ENCODE measurements at places on chromosomes 11 and 22. TPM values are rescaled to one million over a fixed set of nuclear protein-coding genes. Genes with fewer than 3 reads are reported as not detected.
A peak's percentile ranks its signal among the peaks of the same experiment; 100 is the strongest.

CRYBB2 gene
- total RNA-seq, result not detected

OR52A5 gene
- not detected for total RNA-seq

FIBIN gene
- not detected for total RNA-seq

GRIA4 gene
- total RNA-seq, result not detected

TMEM151A gene
- not detected for total RNA-seq

BIK gene
- total RNA-seq, result 0.20 TPM

- H3K4me1 ChIP-seq, result peaks cover 12% of the 10 kb centered on the region
- DNase-seq, result no peak
- H3K36me3 ChIP-seq, result no peaks in the 10 kb centered on the region
- no peak overlapping the region for H3K4me3 ChIP-seq
- no peak overlapping the region for H3K27ac ChIP-seq
Observed at GRCh38 chr11:17765356-17766072, 30.9 kb downstream of the KCNC1 start.

GRCh38 chr22:19527861-19528417 is 3.7 kb upstream of the CLDN5 start:
- no peak overlapping the region for H3K4me3 ChIP-seq
- peaks cover 35% of the 10 kb centered on the region for H3K4me1 ChIP-seq
- DNase-seq, result peak; percentile 45
- H3K36me3 ChIP-seq, result no peaks in the 10 kb centered on the region

GRCh38 chr11:128357073-128357472 is 230.3 kb downstream of the ETS1 start:
- no peak overlapping the region for H3K4me3 ChIP-seq
- no peaks in the 10 kb centered on the region for H3K4me1 ChIP-seq
- H3K36me3 ChIP-seq, result no peaks in the 10 kb centered on the region
- H3K27me3 ChIP-seq, result no peaks in the 10 kb centered on the region

- DNase-seq, result no peak
- no peaks in the 10 kb centered on the region for H3K27me3 ChIP-seq
- H3K27ac ChIP-seq, result no peak overlapping the region
- no peak overlapping the region for H3K4me3 ChIP-seq
- no peaks in the 10 kb centered on the region for H3K36me3 ChIP-seq
Observed at GRCh38 chr11:131760091-131761061, 390.0 kb downstream of the NTM start.

GRCh38 chr11:106621484-106621883 is 396.8 kb downstream of the GUCY1A2 start:
- DNase-seq, result no peak
- H3K4me3 ChIP-seq, result no peak overlapping the region
- H3K27me3 ChIP-seq, result no peaks in the 10 kb centered on the region
- H3K4me1 ChIP-seq, result no peaks in the 10 kb centered on the region

DNA sequence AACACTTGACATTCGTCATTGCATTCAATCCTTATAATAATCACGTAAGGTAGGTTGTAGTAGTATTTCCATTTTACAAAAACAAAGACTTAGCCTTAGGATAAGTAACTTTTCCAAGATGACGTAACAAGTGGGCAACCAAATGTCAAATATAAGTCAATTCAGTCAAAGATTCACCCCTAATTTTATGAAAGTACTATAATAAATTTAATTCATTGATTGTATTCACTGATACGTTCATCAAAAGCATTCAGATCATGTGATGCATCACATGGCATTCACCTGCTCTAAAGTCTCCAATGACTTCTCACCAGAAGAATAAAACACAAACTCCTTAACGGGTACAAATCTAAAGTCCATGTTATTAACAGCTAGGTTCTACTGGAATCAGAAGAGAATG is 2.1 kb downstream of the KIF18A start:
- H3K36me3 ChIP-seq, result peaks cover 3% of the 10 kb centered on the region
- peak overlapping the region; percentile 40 for H3K27ac ChIP-seq
- peak overlapping the region; percentile 78 for H3K4me3 ChIP-seq
- DNase-seq, result no peak
- H3K4me1 ChIP-seq, result no peaks in the 10 kb centered on the region

- peak overlapping the region; percentile 47 for H3K27ac ChIP-seq
- H3K4me1 ChIP-seq, result peaks cover 48% of the 10 kb centered on the region
- peaks cover 24% of the 10 kb centered on the region for H3K36me3 ChIP-seq
- H3K4me3 ChIP-seq, result peak overlapping the region; percentile 63
- peak; percentile 83 for DNase-seq
- no peaks in the 10 kb centered on the region for H3K27me3 ChIP-seq
Observed at GRCh38 chr11:65355013-65355775, 643 bp downstream of the TIGD3 start.

- H3K36me3 ChIP-seq, result no peaks in the 10 kb centered on the region
- peak within 1 kb of the TSS; percentile 37 for H3K4me3 ChIP-seq
- no peaks in the 10 kb centered on the region for H3K27me3 ChIP-seq
- peaks cover 45% of the 10 kb centered on the region for H3K4me1 ChIP-seq
- peak; percentile 96 for DNase-seq
Observed at GRCh38 chr11:65170058-65170534, at the start of gene SPDYC. SPDYC (plus strand) TSS chr11:65170233; CDS start chr11:65171358, 1,125 bp downstream.

- H3K27me3 ChIP-seq, result peaks cover 20% of the 10 kb centered on the region
- H3K27ac ChIP-seq, result no peak overlapping the region
- no peak for DNase-seq
- H3K4me1 ChIP-seq, result peaks cover 9% of the 10 kb centered on the region
- no peaks in the 10 kb centered on the region for H3K36me3 ChIP-seq
- H3K4me3 ChIP-seq, result no peak overlapping the region
Observed at GRCh38 chr11:34354782-34355181, 3.0 kb downstream of the ABTB2 start.

- H3K27me3 ChIP-seq, result peaks cover 19% of the 10 kb centered on the region
- DNase-seq, result no peak
- no peaks in the 10 kb centered on the region for H3K36me3 ChIP-seq
- H3K27ac ChIP-seq, result no peak overlapping the region
- no peaks in the 10 kb centered on the region for H3K4me1 ChIP-seq
- no peak overlapping the region for H3K4me3 ChIP-seq
Observed at GRCh38 chr22:49663311-49663711, 164.4 kb downstream of the BRD1 start.

DNA sequence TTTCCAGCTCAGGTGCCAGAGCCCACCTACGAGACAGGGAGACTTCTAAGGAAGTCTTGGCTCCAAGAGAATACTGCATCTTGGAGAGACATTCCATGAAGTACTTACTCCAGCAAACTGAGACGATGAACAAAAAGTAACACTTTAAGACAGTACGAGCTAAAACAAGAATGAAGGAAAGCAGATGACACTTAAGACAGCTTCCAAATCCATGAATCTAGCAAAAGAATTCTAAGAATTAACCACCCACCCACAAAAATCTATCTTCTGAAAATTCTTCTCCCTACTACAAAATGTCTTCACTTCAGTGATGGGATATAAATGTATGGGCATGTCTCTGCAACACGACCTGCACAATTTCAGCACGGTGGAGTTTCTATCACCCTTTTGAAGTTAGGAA is 132.9 kb downstream of the C11orf58 start:
- no peak overlapping the region for H3K27ac ChIP-seq
- peaks cover 28% of the 10 kb centered on the region for H3K27me3 ChIP-seq
- H3K36me3 ChIP-seq, result no peaks in the 10 kb centered on the region
- no peak overlapping the region for H3K4me3 ChIP-seq
- no peak for DNase-seq
- no peaks in the 10 kb centered on the region for H3K4me1 ChIP-seq

DNA sequence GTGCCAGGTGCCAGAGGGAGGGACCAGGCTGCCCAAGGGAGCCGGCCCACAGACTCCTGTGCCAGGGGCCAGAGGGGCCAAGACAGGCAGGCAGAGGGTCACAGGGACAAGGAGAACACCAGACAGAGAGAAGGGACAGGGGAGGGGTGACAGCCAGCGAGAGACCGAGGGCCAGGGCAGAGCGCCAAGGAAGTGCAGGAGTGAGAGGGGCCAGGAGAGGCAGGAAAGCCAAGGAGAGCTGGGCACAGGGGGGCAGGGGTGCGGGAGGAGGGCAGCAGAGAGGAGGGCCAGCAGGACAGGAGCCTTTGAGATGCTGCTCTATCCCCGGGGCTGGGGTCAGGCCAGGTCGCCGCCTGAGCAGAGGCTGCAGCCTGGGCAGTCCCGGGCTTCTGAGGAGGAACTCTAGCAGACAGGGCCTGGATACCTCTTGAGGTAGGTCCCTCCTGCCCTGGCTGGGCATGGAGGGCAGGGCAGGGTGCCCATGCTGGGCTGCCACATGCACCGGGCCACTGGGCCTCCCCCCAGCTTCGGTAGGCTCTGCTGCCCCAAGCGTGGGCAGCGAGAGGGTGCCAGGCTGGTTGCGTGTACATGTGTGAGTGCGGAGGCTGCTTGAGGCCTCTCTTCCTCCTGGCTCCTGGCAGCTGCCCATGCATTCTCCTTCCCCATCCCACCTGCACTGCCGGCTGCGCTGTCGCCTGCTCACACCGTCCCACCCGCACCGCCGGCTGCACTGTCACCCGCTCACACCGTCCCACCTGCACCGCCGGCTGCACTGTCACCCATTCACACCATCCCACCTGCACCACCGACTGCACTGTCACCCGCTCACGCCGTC is 12.2 kb downstream of the LSP1 start:
- H3K4me3 ChIP-seq, result no peak overlapping the region
- no peak overlapping the region for H3K27ac ChIP-seq
- H3K27me3 ChIP-seq, result peaks cover 57% of the 10 kb centered on the region
- H3K36me3 ChIP-seq, result no peaks in the 10 kb centered on the region

DNA sequence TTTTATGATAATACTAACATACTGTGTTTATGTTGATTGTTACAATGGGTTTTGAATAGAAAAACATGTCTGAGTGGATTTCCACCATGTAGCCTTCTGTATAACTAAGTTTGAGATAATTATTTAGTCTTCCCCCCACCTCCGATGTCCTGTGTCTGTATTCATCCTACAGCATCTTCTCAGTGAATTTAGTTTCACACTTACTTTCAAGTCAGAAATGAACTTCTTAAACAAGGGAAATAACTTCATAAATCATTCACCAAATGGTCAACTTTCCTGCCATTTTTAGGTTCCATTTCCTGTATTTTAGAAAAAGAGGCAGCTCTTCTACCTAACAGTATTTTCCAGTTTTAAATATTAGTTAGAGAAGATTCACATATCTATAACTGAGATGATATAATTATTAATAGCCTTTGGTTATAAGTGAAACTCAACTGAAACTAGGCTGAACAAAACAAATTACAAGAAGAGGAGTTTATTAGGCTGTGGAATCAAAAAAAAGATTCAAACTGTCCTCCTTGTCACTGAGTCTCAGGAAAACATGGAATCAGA is 3.5 kb downstream of the OR51B5 start:
- no peak overlapping the region for H3K27ac ChIP-seq
- no peak overlapping the region for H3K4me3 ChIP-seq
- H3K36me3 ChIP-seq, result peaks cover 71% of the 10 kb centered on the region
- DNase-seq, result no peak
- no peaks in the 10 kb centered on the region for H3K27me3 ChIP-seq

- H3K4me3 ChIP-seq, result no peak overlapping the region
- H3K27me3 ChIP-seq, result peaks cover 2% of the 10 kb centered on the region
- no peak overlapping the region for H3K27ac ChIP-seq
- no peaks in the 10 kb centered on the region for H3K4me1 ChIP-seq
- DNase-seq, result no peak
Observed at GRCh38 chr11:113287801-113288200, 26.6 kb upstream of the TTC12 start.

DNA sequence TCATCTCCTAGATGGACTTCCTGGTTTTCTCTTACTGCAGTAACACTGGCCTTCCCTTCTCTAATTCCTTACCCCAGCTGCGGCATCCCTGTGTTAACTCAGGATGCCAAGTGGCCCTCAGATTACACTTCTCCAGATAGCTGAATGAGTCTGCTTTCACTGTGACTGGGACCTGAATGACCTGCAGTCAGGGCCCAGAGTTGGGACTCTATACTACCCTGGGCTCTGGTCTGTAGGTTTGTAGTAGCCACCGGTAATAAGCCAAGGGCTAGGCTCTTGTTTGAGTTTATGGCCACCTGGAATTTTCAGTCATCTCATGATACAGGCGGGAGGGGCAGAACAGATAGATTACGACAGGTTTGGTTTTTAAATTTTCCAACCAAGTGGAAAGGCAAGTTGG is 24.1 kb downstream of the TUB start:
- H3K27ac ChIP-seq, result no peak overlapping the region
- no peak overlapping the region for H3K4me3 ChIP-seq
- H3K4me1 ChIP-seq, result no peaks in the 10 kb centered on the region
- peaks cover 22% of the 10 kb centered on the region for H3K27me3 ChIP-seq
- no peaks in the 10 kb centered on the region for H3K36me3 ChIP-seq
